ENCODE measurements at places on chromosomes 16 and 17.

DNA sequence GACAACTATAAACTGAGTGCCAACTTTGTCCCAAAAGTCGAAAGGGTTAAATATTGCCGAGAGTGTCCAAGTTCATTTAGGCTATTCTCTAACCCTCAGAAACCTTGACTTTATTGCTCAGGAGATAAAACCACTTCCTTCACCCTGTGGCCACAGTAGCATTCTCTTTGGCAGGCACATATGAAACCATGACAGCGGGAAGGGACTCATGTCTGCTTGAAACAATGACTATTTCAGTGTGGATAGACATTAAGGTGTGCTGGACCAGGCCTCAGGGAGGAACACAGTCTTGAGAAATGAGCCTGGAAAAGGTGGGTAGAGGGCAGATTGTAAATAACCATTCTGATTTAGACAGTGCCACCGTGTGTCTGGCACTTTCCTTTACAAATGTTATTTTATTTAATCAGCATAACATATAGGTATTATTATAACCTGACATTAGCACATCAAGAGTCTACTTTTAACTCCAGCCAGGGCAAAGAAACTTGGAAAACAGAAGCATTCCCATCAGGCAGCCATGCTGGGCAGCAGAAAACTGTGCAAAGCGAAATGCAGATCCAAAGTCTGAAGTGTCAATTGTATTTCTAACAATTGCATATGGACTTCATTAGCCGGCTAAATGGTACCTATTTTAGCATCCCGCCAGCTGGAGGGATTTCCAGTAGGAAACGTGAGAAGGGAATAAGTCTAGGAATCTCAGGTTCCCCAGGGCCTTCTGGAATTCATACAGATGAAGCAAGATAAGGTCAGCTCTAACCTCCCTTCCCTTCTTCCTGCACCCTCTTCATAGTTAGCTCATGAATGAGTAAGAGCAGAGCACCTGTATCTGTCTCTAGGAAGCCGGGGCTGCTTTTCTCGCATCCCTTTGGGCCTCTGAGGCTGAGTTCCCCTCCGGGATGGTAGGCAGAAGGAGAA, 212.8 kb upstream of the ELAC2 start:
- no peak for DNase-seq

DNA sequence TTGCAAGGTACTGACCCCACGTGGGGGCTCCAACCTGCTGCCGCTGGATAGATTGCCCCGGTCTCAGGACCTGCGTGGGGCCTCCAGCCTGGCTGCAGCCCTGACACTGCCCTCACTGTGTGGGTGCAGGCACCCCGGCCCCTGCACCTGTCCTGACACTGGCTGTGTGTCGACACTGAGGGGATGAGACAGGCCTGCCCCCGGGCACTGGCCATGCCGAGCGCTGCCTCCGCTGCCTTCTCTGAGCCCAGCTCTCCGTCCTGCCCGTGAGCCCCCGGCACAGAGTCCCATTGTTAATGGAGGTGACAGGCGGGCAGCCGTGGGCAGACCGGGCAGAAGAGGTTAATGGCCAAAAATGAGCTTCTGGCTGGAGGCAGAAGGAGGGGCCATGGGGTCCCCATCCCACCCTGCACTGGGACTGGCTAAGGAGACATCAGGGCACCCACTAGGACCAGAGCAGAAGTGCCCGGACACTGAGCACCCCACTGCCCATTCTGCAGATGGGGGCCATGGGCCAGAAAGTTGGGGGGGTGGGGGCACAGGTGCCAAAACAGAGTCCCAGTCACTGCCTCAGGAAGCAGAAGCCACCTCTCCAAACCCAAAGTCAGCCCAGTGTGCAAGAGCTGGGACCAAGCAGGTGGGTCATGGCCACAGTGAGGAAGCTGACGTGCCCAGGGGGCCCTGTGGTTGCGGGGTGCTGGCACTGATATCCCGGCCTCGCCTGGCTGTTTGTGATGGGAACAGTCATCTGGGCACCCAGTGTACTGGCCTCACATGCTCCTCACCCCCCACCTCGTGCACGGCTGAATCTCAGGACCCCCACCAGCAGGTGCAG, 2.5 kb upstream of the PRR35 start:
- no peak for DNase-seq

GRCh38 chr16:69073181-69073702, 32.2 kb upstream of the HAS3 start:
- DNase-seq: no peak

DNA sequence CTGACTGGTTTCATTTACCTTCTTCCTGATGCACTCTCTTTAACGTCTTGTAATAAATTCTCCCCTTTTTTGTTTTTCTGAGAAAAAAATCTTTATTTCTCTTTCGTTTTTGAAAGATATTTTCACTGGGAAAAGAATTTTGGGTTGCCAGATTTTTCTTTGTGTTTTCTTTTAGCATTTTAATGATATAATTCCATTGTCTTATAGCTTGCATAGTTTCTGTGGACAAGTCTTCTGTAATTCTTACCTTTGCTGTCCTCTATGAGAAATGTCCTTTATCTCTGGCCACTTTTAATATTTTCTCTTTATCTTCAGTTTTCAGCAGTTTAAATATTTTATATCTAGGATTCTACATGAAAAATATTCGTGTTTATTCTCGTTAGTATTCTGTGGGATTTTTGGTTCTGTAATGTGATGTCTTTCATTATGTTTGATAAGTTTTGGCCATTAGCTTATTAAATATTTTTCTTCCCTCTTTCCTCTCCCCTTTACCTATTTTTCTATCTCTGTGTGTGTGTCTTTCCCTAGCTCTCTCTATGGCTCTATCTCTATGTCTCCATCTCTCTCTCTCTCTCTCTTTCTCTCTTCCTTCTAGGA, 236.5 kb downstream of the C16orf95 start:
- DNase-seq: no peak

- no peak for DNase-seq
Observed at GRCh38 chr16:952321-952720, 18.5 kb downstream of the LMF1 start.

GRCh38 chr16:89727406-89728120, 6.2 kb downstream of the ZNF276 start:
- no peak for DNase-seq

DNA sequence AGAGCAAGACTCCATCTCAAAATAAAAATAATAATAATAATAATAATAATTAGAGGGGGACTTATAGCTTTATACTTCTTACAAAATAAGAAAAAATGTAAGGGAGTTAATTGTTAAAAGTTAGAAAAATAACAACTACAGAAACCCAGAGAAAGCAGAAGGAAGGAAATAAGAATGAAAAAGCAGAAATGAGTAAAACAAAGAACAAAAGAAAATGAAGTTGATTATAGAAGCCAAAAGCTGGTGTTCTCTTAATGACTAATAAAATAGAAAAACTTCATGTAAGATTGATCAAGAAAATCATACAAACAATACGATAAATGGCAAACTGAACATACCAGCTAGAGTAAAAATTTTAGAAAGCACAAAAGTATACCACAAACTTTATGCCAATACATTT, 6.8 kb upstream of the NSMCE1 start:
- no peak for DNase-seq

GRCh38 chr17:28726226-28726626, at the start of gene TLCD1:
Gene TLCD1 (minus strand): TSS chr17:28726233. CDS start chr17:28726097, 136 bp downstream.
- DNase-seq: peak; percentile 69

GRCh38 chr17:57605675-57606105, 139.4 kb downstream of the CCDC182 start:
- peak; percentile 47 for DNase-seq

GRCh38 chr17:82830249-82830661, 9.6 kb downstream of the ZNF750 start:
- peak; percentile 63 for DNase-seq

DNA sequence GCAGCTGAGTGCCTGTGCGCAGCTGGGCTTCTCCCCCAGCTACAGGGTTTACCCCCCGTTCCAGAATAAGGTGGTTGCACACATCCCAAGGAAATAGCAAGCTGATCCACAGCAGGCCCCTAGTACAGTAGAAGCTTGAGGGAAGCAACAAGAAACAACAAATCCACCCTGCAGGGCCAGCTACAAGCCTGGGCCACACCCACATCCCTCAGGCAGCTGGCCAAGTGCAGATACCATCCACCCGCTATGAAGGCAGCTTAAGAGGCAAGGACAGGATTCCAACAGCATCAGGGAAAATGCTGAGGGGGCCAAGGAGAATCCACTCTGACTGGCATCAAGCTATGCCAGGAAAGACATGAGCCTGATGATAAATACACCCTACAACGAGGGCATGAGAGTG, 66.9 kb upstream of the RCVRN start:
- peak; percentile 54 for DNase-seq

DNA sequence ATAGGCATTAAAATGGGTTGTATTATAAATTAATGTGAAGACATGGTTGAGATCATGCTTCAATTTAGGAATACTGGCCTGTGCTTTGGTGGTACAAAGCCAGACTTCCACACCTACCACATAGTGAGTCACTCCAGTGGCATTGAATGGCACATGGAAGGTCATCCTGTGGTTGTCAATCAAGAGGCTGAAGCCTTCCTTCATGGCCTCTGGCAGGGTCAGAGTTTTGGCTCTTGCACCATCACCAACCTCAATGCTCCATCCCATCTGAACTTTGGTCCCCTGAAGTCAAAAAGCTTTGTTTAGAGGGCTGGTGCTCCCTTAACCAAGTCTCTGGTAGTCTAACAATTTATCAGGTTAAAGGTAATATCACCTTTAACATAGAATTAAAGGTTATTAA, 6.1 kb downstream of the ZP2 start:
- DNase-seq: no peak

- DNase-seq: no peak
Observed at GRCh38 chr16:48173889-48174288, 18.1 kb upstream of the ABCC12 start.

- no peak for DNase-seq
Observed at GRCh38 chr16:5533321-5533888, 435.8 kb upstream of the EEF2KMT start.

- no peak for DNase-seq
Observed at GRCh38 chr17:63645775-63646487, 23.7 kb downstream of the MAP3K3 start.

- no peak for DNase-seq
Observed at GRCh38 chr16:86891121-86891520, 312.8 kb downstream of the FOXL1 start.

GRCh38 chr17:28010406-28010805, 32.1 kb upstream of the NLK start:
- no peak for DNase-seq

GRCh38 chr16:81496321-81496720, 51.7 kb downstream of the CMIP start:
- DNase-seq: no peak

- no peak for DNase-seq
Observed at GRCh38 chr16:2473446-2473926, 1.4 kb upstream of the TBC1D24 start.

GRCh38 chr16:695355-696089, 5.3 kb upstream of the WDR24 start:
- no peak for DNase-seq

Data from hindlimb muscle (tissue), 1 donor.